Mesothelial cell of epicardium (in vitro differentiated cells): ENCODE measurements at places on chromosomes 7 and 10.

DNA sequence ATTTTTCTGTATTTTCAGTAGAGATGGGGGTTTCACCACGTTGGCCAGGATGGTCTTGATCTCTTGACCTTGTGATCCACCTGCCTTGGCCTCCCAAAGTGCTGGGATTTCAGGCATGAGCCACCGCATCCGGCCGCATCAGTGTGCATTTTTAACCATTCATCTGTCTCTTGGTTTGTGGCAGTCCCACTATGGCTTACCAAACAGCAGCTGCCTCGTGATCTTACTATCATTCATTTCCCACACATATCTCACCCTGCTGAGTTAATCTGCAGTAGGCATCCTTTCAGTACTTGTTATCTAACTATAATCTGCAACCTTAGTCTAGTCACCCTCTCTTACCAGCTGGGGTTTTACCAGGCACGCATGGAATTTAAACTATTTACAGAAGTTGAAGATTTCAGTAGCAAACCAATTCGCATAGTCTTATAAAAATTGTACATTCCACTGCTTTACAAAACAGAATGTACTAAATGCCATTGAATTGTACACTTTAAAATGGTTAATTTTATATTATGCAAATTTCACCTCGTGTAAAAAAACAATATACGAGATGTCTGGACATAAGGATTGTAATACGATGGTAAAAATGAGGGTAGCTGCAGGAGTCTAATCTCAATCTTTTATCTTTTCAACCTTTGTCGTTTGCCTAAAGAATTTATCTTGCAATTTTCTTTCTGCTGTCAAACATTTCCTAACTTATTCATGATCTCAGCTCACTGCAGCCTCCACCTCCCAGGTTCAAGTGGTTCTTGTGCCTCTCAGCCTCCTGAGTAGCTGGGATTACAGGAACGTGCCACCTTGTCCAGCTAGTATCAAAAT, 4.6 kb upstream of the TBC1D12 start:
- H3K4me1 ChIP-seq = peaks cover 10% of the 10 kb centered on the region
- no peak for DNase-seq
- no peaks in the 10 kb centered on the region for H3K36me3 ChIP-seq
- no peaks in the 10 kb centered on the region for H3K27me3 ChIP-seq

GRCh38 chr7:33669251-33669670, 236.1 kb upstream of the BMPER start:
- no peaks in the 10 kb centered on the region for H3K27me3 ChIP-seq
- no peak overlapping the region for H3K4me3 ChIP-seq
- DNase-seq = no peak
- peaks cover 19% of the 10 kb centered on the region for H3K4me1 ChIP-seq
- peaks cover 2% of the 10 kb centered on the region for H3K36me3 ChIP-seq
- peak overlapping the region; percentile 79 for H3K27ac ChIP-seq

DNA sequence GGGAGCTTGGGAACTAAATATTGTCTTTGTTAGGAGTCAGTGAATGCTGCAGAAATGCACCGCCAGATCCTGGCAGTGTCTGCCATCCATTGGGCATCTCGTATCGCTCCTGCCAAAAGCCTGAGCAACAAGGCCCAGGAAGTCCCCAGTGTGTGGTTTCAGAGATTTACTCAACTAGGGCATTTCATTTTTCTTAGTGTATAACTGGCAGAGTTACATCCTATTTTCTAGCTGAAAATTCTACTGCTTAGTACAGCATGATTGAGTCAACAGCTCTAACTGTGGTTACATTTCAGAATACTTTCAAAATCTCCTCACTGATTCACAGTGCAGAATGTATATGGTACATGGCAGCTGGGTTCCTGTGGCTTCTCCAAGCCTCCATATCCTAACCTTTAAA, 95.8 kb upstream of the CREB5 start:
- H3K36me3 ChIP-seq = no peaks in the 10 kb centered on the region
- H3K4me1 ChIP-seq = peaks cover 32% of the 10 kb centered on the region
- H3K27me3 ChIP-seq = peaks cover 4% of the 10 kb centered on the region

DNA sequence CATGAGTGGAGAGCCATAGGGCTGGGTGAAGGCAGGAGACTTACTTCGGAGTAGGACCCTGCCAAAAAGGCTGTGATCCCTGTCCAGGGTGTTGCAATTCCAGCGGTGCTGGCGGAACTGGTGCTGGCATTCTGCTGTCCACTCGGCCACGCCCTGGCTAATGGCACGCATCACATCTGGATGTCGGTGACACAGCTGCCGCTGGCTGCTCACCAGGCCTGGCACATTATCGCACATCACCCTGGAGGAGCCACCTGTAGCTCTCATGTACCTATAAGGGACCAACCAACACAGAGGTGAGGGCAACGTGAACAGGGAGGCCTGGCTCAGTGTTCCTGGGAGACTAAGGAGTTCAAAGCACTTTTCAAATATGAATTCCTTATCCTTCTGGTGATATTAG, 2.3 kb downstream of the WNT2 start:
- no peak overlapping the region for H3K27ac ChIP-seq
- H3K4me3 ChIP-seq = peak overlapping the region; percentile 28
- peaks cover 17% of the 10 kb centered on the region for H3K27me3 ChIP-seq
- no peak for DNase-seq
